Caudate nucleus (tissue), 63 donors: ENCODE measurements at places on chromosomes 6 and 20.

DNA sequence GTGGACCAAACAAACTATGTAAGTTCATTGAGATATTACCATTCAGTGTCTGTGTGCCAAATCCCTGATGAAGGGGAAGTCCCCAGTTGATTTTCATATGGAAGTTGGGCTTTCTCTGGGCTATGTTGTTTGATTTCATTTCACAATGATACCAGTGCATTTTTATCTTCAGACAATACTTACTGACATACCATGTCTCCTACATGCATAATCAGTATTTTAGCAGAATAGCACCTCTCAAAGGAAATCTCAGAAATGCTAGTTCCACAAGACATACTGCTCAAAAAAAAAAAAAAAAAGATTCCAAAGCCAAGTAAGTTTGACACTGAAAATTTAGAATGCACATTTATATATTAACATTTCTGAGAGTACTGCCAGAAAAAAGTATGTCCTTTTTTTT, 168.8 kb upstream of the RNF217 start:
- DNase-seq = no peak

- no peak for DNase-seq
Measured at GRCh38 chr6:26305641-26305969, 59.4 kb upstream of the BTN3A2 start.

DNA sequence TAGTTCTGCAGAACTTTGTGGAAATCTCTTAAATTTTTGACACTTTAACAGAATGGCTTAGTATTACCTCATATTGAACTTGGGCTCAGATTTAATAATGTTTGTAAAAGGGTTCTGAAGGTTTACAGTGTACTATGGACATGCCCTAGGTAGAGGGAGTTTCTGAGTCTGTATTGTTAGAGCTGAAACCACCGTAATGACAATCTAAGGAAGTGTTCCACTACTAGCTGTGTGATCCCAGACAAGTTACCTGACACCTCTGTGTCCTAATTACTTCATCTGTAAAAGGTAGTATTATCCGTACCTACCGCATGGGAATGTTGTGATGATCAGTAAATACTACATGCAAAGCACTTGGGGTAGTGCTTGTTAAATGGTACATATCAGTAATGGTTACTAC, 86.9 kb downstream of the RREB1 start:
- no peak for DNase-seq

DNA sequence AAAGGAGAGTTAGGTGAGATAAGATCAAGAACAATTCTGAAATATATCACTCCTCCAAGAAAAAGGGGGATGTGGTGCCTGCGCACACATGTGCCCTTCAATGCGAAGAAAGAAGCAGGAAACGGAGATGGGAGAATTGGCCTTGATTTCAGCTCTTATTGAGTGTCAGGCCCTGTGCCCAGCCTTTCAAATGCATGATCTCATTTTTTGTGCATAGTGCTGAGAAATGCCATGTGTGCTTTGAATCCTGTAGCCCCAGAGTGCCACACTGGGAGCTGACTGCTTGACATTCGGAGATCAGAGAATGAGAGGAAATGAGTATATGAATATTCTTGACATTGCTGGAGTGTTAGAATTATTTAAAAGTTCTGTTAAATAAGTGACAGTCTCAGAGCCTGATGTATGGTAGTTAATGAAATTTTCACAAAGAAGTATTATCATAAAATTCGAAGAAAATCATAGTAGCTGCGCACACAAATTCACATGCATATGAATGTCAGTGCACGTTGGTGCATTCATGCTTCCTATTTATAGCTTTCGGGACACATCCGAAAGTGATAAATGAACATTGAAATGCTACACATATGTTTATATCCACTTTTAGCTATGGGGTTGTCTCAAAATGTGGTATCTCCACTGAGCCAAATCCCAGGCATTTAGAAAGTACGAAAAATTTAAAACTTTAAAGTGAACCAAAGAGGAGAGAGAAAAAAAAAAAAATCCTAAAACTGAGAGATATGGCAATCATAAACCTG, 172.0 kb downstream of the KCNQ5 start:
- DNase-seq = no peak

- DNase-seq = no peak
Measured at GRCh38 chr6:40764726-40765125, 177.6 kb upstream of the LRFN2 start.

- DNase-seq = no peak
Measured at GRCh38 chr20:50916257-50916656, 15.0 kb downstream of the ADNP start.

- no peak for DNase-seq
Measured at GRCh38 chr6:37648465-37649330, 49.0 kb downstream of the MDGA1 start.
